NCI-H460 (cell line): ENCODE measurements at places on chromosomes 3 and 15. TPM values are rescaled to one million over a fixed set of nuclear protein-coding genes. Genes with fewer than 3 reads are reported as not detected.

The PPP2R3A gene
- 2.8 and 2.9 TPM in 2 replicates for total RNA-seq

- DNase-seq: no peak
Observed at GRCh38 chr3:58059349-58060321, 51.4 kb downstream of the FLNB start.

GRCh38 chr15:37009288-37009687, 91.1 kb downstream of the MEIS2 start:
- DNase-seq: no peak

The CTXND1 gene
- not detected in 2 replicates for total RNA-seq

The ITPKA gene
- total RNA-seq: 1.4 and 1.6 TPM in 2 replicates

DNA sequence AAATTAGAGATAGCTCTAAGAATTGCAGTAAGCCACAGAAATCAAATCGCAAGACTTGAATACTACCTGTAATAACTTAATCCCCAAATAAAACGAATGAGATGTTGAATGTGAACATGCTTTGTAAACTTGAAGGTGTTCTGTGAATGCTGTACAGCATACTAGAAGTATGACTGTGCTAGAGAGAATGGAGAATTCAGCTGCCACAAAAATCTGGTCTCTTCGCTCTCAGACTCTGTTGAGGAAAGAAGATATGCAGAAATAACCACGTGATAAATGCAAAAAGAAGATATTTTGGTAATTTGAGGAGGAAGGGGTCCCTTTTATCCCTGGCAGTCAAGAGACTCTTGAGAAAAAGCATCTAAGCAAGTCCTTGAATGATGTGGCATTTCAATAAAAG, 37.3 kb downstream of the ZBTB38 start:
- DNase-seq: no peak

DNA sequence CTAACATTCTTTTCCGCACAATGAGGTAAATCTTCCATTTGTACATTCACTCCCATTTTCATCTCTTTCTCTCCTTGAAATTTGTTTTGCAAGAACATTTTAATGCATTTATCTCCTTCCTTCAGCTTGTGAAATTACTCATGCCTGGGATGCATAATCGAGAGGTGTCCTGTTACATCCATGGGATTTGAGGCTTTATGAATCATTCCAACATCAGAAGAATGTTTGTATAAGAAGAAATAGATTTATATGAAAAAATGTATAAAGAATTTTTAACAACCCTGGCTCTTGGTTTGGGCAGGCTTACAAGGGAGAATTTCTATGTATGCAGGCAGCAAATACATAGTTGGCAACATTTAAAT, 93.2 kb upstream of the MBNL1 start:
- DNase-seq: no peak

The COL6A5 gene
- total RNA-seq: not detected in 2 replicates
